Tibial artery (tissue), 4 donors: ENCODE measurements at places on chromosomes 1 and 21.

DNA sequence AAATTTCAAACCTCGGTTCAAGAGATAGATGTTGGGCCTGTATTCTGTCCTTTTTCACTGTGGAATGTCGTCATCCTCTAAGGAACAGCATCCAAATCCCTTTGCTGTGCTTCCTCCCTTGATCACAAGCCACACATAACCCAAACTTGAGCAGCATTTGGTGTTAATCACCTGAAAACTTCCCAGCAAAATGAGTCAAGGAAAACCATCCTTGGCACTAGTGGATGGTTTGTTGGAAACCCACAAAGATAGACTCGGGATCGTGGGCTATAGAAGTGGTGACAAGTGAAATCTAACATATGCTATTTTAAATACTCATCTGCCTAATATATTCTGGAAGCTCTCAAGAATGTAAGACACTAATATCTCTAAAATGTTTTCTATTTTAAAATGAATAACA, 459.1 kb downstream of the SETD4 start:
- H3K4me3 ChIP-seq, result no peak overlapping the region
- no peak overlapping the region for H3K27ac ChIP-seq
- no peaks in the 10 kb centered on the region for H3K4me1 ChIP-seq
- H3K36me3 ChIP-seq, result no peaks in the 10 kb centered on the region
- H3K27me3 ChIP-seq, result no peaks in the 10 kb centered on the region

DNA sequence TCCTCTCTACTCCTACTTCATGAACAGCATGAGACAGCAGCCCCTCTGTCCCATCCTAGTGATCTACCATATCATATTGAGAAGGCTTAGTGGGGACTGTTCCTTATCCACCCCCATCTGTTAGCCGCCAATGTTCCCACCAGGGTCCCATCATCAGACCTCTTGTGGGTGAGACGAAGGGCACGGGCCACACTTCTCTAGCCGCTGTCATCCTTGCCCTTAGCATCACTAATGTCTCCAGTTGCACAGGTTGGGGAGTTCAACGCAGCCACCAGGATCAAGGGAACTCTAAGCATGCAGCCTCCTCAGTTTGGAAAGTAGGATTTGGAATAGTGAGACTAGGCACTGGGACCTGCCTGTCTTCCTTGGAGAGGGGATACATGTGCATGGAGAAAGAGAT, 20.1 kb downstream of the INKA2 start:
- no peak overlapping the region for H3K27ac ChIP-seq
- H3K27me3 ChIP-seq, result no peaks in the 10 kb centered on the region
- H3K4me1 ChIP-seq, result peaks cover 8% of the 10 kb centered on the region
- DNase-seq, result no peak
- no peak overlapping the region for H3K4me3 ChIP-seq
- H3K36me3 ChIP-seq, result peaks cover 12% of the 10 kb centered on the region

GRCh38 chr1:26359981-26360806, 6.3 kb upstream of the CRYBG2 start:
- no peak for DNase-seq
- no peaks in the 10 kb centered on the region for H3K27me3 ChIP-seq
- H3K4me1 ChIP-seq, result peaks cover 9% of the 10 kb centered on the region
- no peak overlapping the region for H3K4me3 ChIP-seq
- H3K27ac ChIP-seq, result no peak overlapping the region

- no peak for DNase-seq
- no peaks in the 10 kb centered on the region for H3K4me1 ChIP-seq
- H3K4me3 ChIP-seq, result no peak overlapping the region
- no peaks in the 10 kb centered on the region for H3K27me3 ChIP-seq
- H3K36me3 ChIP-seq, result no peaks in the 10 kb centered on the region
These were observed 85.4 kb downstream of the COLGALT2 start for GRCh38 chr1:183952101-183952500.

DNA sequence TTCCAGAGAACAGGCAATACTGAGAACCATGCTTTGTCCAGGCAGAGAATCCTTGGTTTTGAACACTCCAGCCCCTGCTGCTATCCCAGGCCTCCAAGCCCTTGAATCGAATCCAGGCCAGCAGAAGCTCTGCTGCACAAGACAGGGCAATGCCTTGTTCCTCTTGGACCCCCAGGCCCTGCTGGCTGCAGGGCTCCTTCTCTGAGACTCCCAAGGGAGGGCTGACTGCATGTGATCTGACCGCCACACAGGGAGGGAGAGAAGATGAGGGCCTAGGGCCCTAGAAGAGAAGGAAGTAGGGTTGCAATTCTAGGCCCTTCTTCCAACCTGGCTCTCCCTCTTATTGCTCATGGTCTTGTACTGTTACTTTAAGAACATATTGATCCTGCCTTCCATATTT, 160.6 kb upstream of the EDN2 start:
- H3K36me3 ChIP-seq, result no peaks in the 10 kb centered on the region
- no peak overlapping the region for H3K27ac ChIP-seq
- no peak overlapping the region for H3K4me3 ChIP-seq
- no peaks in the 10 kb centered on the region for H3K4me1 ChIP-seq
- DNase-seq, result no peak
- H3K27me3 ChIP-seq, result no peaks in the 10 kb centered on the region

DNA sequence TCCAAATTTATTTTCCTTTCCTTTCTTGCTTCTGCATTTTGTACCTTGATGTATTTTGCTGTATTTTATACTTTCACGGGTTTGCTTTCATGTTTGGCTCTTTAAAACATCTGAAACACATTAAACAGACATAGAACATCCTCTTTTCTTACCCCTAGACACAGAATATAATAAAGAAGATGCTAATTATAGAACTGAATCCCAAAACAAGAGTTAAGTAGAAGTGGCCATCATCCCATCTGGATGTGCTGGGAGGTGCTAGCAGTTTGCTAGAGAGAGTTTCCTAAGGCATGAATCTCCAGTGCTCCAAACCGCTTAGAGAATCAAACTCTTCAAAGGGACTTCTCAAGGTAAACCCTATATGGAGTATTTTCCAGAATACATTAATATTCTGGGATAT, 53.9 kb upstream of the GNG12 start:
- H3K4me3 ChIP-seq, result no peak overlapping the region
- H3K4me1 ChIP-seq, result no peaks in the 10 kb centered on the region
- no peaks in the 10 kb centered on the region for H3K27me3 ChIP-seq

- no peaks in the 10 kb centered on the region for H3K27me3 ChIP-seq
- no peak overlapping the region for H3K4me3 ChIP-seq
- peaks cover 16% of the 10 kb centered on the region for H3K4me1 ChIP-seq
- H3K36me3 ChIP-seq, result no peaks in the 10 kb centered on the region
- DNase-seq, result no peak
These were observed 25.8 kb downstream of the CLDN14 start for GRCh38 chr21:36454093-36454531.
